Brain pericyte (primary cell): ENCODE measurements at places on chromosomes 6 and 20.

DNA sequence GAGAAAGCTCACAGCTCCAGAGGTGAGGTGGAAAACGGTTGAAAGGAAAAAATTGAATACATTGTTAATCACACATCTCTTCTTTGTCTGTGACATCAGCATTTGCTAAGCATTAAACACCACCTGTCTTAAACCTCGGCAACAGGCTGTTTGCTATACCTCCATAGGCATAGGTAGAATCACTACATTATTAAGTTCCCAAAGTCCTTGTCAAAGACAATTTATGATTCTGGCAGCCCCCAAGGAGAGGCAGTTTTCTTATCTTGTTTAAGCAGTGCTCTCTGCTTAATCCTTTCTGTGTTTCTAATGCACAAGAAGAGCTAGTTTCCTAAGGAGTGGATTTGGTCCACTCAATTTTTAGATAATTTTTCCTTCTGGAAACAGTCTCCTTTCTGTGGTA lies 249.7 kb downstream of the NKAIN2 start:
- no peak for DNase-seq

GRCh38 chr6:150539111-150539510 lies 60.6 kb upstream of the PLEKHG1 start:
- DNase-seq: no peak

- DNase-seq: no peak
Observed at GRCh38 chr6:34819571-34820480, 27.9 kb downstream of the BLTP3A start.

- DNase-seq: no peak
Observed at GRCh38 chr20:63976980-63977738, 2.3 kb downstream of the SAMD10 start.

DNA sequence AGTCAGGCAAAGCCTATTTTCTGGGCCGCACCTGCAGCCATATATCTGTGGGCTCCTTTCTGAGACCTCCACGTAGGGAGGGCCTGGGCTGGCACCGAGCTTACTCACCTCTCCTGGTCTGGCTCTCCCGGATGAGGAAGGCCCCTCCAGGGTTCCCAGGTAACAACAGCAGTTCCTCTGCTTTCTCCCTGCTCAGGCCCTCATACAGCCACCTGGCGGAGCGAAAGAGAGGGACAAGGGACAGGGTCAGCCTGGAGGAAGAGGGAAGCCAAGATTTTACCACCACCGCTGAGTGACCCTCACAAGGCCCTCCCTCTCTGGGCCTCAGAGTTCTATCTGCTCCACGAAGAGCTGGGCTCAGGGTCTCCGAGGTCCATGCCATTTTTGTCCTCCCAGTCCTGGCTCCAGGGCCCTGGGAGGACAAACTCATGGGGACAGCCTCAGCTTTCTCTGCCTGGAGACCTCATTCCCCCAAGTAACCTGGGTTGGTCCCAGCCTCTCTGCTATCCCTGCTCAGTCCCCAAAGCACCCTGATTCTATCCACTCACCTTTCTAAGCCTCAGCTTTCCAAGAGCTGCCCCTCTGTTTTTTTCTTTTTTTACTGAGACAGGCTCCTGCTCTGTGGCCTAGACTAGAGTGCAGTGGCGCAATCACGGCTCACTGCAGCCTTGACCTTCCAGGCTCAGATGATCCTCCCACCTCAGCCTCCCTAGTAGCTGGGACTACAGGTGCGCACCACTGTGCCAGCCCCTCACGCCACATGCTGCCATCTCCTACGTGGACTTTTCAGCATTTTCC lies 13.3 kb downstream of the SLA2 start:
- DNase-seq: no peak

DNA sequence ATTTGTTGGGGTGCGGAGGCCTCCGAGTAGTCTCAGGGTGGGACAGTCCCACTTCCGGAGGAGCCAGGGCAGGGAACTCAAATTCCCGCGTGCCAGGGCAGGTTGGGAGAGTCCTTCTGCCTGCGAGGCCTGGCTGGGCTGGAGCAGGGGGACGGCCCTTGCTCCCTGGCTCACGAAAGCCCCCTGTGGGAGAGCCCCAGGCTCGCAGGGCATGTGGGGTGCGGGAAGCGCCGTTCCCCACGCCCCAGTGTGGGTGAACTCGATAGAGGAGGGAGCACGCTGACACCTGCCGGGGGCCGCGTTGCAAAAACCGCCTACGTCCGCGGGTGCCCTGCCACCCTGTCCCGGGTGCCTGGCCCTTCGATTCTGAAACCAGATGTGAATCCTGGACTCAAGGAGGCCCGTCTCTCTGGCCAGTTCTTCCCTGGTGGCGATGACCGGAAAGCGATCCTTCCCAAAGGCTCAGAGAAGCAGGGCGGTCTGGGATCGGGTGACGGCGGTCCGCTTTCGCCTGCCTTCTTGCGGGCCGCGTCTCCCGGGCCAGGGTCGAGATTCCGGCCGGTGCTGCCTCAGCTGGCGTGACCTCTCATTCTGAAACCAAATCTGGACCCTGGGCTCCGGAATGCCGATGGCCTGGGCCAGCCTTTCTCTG lies 1846.5 kb upstream of the DEFB115 start:
- no peak for DNase-seq

DNA sequence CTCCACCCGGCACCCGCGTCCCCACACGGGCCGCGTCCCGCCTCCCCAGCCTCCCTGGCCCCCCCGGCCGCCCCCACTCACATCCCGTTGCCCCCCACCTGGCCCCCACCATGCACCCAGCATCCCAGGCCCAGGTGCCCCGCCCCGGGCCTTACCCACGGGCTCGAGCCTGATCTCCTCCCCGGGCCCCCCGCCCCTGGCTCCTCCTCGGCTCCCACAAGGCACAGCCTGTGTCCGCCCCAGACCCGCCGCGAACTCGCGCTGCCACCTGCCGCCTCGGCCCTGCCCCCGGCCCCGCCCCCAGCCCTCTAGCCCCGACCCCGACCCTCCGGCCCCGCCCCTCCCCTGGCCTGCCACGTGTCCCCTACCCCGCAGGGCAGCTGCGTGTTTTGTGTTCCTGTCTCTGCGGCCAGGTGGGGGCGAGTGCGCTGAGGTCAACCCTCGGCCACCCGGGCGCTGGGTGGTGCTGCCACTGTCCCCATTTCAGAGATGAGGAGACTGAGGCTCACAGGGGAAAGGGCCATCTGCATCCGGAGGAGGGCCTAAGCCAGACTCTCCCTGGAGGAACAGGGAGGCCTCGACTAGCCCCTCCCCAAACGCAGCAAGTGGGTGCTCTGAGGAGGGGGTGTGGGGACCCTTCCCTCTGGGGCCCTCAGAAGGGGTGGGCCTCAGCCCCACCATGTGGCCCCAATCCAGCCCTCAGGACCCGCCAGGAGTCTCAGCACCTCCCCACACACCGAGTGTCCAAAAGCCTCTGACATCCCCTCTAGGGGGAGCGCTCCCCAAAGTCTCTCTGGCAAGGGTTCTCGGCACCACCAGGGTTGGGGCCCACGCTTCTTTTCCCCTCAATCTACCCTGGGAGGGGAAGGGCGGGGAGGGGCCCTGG lies 99.8 kb downstream of the TAF4 start:
- no peak for DNase-seq

GRCh38 chr6:35146453-35146852 lies 5.3 kb upstream of the TCP11 start:
- DNase-seq: no peak
